Glutamatergic neuron (in vitro differentiated cells): ENCODE measurements at places on chromosomes 2 and 18.

DNA sequence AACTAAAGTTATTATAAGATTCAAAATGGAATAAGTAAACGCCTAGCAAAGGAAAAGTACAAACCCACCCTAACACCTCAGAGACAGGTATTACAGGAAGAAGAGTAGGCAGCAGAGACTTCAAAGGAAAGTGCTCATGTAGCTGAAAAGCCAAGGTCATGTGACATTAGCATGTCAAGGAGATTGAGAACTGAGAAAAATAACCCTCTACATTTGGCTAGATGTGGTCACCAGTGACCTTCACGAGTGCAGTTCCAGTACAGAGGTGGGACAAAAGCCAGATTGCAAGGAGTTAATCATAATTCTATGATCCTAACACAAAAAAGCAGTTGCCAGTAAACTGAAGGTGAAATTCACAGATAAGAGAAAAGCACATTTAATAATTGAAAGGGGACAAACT lies 252.7 kb downstream of the ZEB2 start:
- DNase-seq: no peak

DNA sequence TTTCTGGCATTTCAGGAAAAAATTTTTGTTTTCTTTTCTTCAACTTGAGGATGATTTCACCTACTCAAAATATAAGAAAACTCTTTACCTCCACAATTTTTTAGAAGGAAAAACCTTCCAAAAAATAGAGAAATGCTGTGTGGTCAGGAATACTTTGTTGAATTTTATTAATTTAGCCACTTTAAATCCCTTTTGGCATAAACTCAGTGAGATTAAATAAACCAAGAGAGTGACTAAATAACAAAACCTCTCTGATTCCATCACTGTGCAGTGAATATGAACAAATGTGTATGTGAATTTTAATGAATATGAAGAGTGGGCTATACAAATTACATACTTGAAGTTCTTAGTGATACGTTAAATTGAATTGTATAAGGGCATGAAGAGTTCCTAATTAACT lies 25.8 kb upstream of the CYTIP start:
- DNase-seq: no peak

GRCh38 chr2:143205106-143205764 lies 76.0 kb downstream of the ARHGAP15 start:
- no peak for DNase-seq

GRCh38 chr2:157333304-157334047 lies 7.9 kb upstream of the ERMN start:
- DNase-seq: no peak

DNA sequence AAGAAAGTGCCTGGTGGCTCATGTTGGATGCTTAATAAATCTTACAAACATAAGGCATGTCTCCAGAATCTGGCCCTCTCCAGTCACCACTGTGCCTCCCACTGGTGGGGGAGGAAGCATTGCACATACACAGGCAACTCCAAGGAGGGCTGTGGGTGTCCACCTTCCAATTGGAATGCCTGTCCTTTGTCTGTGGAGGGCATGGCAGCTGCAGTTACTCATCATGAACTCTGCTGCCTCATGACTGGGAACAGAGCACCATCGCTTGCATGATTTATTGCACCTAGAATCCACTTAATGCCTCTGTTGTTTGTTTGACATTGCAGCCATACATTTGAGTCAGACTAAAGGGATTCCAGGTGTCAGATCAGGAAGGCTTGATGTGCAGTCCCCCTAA lies 278.9 kb downstream of the PRKCE start:
- DNase-seq: no peak

DNA sequence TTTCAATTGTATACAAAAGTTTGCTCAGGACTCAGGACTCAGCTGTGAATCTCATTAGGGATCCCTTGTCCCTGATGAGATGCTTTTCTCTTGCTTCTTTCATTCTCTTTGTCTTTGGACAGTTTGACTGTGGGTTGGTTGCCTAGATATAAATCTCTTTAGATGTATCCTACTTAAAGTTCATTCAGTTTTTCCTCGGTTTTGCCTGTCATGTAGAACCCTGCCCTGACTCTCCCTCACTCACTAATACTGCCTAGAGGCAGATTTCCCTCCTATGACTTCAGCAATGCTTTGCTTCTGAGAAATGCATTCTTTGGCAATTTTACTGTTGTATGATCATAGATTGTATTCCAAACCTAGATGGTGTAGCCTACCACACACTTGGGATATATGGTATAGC lies 421.4 kb upstream of the TCF4 start:
- no peak for DNase-seq

DNA sequence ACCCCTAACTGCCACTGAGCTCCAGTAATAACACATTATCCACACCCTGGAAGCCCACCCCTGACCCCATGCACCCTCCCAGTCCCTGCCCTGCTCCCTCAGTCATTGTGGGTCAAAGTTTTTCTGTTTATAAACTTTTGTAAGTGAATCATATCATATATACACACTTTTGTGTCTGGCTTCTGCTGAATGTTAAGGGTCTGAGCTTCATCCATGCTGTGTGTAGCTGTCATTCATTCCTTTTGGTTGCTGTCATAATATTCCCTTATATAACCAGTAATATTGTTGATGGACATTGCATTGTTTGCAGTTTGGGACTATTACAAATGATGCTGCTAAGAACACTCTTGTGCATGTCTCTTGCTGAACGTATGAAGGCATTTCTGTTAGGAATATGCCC lies 14.5 kb downstream of the CNNM4 start:
- DNase-seq: no peak

GRCh38 chr2:101112772-101113157 lies 38.4 kb downstream of the TBC1D8 start:
- no peak for DNase-seq

GRCh38 chr2:229686122-229686919 lies 28.0 kb downstream of the DNER start:
- DNase-seq: no peak

DNA sequence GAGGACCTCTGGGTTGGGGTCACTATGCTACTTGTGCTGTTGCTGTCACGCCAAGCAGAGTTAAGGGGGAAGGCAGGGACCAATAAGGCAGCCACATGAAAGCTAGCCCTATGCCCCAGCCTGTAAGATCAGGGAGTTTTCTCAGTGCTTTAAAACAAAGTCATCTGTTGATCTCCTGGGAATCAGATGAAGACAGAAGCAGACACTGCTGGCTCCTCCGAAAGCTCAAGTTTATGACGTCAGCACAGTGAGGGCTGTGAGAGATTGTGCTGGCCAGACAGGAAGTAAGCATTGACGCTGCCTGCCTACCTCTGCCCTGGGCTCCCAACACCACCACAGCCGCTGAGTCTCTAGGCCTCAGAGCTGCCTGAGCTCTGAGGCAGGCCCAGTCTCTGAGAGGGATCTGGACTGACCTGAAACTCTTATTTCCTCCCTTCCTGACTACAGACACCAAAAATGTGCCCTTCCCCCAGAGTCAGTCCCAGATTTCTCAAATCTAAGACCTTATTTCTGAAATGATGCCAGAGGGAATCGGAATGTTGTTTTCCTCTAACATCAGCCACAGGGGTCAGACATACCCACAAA lies 118.1 kb upstream of the EPAS1 start:
- no peak for DNase-seq

GRCh38 chr2:171405546-171405945 lies 28.2 kb downstream of the METTL8 start:
- DNase-seq: no peak

DNA sequence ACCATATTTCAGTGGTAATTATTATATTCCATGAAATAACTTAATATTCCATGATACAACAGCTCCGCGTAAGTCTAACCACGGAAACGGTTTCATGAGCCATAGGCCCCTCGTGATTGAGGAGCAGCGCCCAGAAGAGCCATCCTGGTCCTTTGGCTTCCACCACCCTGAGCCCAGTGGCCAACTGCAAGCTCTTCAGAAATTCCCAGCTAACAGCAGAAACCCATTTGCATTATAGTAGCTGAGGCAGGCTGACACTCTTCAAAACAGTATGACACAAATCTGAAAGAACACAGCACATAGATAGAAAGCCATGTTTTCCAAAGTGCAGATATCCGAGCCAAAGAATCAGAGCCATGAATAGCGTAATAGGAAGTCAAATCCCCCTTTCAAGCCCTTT lies 120.9 kb upstream of the NFATC1 start:
- no peak for DNase-seq

- no peak for DNase-seq
These were observed 19.8 kb downstream of the EVX2 start for GRCh38 chr2:176063958-176064357.

DNA sequence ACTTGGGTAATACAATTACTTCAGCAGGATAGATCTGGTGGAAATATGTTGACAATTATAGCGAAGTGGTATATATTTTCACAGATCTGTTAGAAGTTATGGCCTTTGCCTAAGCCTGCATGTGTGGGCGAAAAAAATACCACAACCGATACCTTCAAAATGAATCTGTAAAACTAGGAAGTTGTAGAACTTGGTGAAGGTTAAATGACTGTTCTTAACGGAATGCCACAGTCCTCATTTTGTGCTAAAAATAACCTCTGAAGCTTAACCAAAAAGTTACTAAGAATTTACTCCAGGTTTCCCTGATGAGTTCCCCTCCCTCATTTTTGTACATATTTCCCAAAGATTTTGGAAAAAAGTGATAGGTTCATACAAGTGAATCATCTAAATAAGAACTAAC lies 550.7 kb downstream of the THSD7B start:
- DNase-seq: no peak

DNA sequence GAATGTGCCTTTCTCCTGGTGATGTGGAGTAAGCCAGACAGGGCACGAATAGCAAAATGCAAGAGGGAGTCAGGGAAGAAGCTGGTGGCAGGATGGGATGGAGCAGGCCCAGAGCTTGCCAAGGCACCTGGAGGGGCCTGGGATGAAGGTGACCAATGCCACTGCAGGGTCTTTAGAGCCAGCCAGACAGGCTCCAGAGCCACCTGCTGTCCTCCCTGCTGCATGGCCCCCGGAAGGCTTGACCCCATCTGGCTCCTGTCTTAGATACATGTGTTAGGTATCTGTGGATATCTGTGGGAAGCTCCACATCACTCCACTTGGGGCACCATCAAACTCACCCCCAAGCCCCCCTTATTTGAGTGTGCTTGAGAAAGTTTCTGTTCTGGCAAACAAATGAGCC lies 99.9 kb upstream of the ATL2 start:
- no peak for DNase-seq

- DNase-seq: no peak
These were observed 797.6 kb upstream of the CDH2 start for GRCh38 chr18:28974504-28974903.

DNA sequence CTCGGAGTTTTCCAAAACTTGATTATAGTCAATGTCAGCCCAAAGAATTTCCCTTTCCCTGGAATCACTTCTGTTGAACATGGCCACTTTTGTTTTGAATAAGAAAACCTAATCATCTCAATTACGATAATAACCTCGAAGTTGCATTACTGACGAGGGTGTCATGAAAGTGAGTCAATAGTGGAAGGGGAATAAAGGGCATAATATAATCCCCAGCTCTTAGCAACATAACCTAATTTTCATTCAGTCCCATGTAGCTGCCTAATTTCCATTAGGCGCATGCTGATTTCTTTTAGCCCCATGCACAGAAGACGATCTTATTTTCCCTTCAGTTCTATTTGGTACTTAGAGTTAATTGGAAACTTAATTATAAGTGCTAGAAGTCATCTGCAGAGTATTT lies 51.1 kb upstream of the RAPH1 start:
- DNase-seq: no peak

GRCh38 chr2:58140508-58141072 lies 94.0 kb downstream of the VRK2 start:
- DNase-seq: no peak

GRCh38 chr18:11121443-11121849 lies 27.9 kb downstream of the PIEZO2 start:
- DNase-seq: no peak

DNA sequence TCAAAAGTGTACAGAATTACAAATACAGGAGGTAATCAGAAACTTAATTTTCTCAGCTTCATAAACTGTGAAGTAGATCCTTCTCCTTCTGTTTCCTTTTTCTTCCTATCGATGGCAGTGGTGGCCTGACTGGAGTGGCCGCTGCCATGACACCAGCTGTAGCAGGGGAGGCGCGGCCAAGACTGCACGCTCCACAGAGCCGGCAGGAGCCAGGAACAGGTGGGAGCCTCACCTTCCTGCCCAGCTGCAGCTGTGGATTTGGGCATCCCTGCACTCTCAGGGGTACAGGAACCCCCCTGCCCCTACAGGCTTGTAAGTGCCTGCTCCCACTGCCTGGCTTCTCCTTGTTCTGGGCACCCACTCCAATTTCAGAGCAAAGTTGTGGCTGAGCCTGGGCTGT lies 76.1 kb downstream of the EPB41L3 start:
- DNase-seq: no peak

GRCh38 chr2:172425336-172425735 lies 2.0 kb upstream of the ITGA6 start:
- no peak for DNase-seq

DNA sequence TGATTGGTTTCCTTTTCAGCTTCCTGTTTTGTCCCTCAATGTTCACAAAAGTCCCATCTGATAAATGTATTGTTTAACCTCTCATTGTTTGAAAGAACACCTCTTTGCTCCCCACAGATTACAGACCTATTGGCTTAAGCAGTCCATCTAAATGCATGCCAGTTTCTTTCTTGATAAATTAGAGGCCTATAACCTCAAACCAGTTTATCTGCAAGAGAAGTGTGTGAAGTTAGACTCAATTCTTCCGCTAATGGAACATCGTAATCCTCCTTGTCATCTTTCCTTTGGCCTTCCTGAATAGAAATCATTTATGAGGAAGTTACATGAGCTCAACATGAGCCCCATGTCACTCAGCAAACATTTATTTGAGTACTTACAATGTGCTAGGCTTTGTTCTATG lies 74.0 kb downstream of the FRZB start:
- DNase-seq: no peak

DNA sequence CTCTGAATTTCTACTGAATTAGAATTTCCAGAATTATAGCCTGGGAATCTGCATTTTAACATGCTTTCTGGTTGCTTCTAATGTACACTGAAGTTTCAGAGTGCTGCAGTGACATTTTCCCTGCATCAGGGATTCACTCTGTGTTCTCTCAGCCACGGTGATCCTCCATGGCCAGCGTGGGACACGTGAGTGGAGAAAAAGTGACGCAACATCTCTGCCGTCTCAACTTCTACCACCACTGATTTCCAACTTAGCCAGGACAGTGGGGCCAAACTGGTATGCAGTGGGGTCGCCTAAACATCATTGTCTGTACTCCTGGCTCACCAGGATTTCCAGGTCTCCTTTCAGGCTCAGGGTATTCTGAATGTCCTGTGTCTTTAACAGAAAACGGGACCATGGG lies 44.6 kb downstream of the LAMA3 start:
- DNase-seq: no peak

GRCh38 chr2:8416849-8417832 lies 264.7 kb upstream of the ID2 start:
- no peak for DNase-seq

DNA sequence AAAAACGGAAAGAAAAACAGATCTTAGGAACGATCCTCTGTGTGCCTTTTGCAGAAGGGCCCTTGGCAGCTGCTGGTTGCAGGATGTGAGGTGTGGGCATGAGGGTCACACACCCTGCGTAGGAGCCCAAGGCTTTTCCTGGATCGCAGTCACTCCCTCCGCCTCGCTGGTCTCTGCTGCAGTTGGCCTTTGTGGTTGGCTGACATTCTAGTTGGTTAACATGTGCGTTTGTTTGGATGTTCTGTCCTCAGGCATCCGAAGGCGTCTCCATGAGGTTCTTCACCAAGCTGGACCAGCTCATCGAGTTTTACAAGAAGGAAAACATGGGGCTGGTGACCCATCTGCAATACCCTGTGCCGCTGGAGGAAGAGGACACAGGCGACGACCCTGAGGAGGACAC lies 61.7 kb downstream of the INPP5D start:
- no peak for DNase-seq
